ENCODE measurements at places on chromosomes 12 and 14.

GRCh38 chr12:101775816-101776215 lies 36.6 kb upstream of the SYCP3 start:
- DNase-seq = no peak

DNA sequence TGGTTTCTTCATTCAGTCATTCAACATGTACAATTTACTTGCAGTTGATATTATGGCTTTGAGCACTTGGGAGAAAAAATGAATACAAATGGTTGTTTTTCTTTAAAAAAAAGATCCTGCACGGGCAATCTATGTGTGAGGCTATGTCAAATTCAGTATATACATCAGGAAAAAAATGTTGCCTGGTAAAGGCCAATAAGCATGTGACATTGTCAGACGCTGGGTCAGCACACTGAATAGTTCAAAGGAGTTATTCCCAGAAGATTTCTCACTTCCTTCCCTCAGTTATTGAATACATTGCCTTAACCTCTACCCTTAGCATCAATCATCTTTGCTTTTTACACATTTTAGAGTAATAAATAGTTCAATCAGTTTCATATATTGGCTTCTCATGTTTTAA lies 319.2 kb downstream of the NUAK1 start:
- no peak for DNase-seq

DNA sequence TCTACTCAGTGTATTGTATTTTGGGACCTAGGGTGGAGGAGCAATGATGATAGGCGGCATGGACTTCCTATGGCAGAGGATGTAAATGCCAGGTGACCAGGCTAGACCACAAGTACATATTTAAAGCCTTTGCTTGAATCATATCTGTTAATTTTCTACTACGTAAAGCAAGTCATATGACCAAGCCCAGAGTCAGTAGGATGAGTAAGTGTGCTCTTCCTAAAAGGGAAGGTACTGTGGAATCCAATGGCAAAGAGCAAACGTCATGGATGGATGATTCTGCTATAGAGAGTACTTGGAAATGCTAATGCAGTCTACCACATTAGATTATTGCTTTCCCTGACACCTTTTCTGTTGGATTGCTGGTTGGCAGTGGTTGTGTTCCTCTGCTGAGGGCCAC lies 16.8 kb downstream of the GPATCH2L start:
- no peak for DNase-seq

- no peak for DNase-seq
Measured at GRCh38 chr12:114123108-114123507, 157.0 kb upstream of the RBM19 start.

DNA sequence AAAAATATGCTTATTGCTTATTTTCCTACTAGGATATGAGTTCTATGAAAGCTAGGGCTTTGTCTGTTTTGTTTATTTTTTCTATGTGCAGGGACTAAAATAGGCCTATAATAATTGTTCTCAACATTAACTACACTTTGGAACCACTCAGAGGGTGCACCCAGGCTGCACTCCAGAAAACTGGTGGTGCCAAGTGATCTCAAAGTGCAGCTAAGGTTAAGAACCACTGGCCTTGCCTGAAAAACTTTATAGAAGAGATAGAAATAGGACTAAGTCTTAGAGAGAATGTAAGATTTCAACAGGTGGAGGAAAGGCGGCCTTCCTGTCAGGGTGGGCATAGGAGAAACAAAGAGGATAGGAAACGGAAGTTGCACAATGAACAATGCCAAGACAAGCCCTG lies 37.7 kb upstream of the NR1H4 start:
- no peak for DNase-seq

DNA sequence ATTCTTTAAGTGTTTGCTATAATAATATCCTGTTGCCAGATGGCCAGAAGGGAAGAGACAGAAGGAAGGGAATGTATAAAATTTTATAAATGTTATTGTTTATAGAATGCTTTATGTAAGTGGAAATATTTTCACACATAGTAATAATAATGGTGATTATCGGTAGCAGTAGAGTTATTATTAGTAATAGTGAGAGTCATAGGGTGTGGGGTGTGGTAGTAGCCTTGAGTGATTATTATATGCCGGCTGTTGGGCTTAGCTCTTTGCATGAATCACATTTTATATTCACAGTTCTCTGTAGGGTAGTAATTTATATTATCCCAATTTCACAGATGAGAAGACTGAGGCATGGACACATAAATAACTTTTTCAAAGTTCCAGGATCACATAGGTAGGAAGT lies 391.4 kb downstream of the C12orf75 start:
- DNase-seq = no peak

GRCh38 chr14:47438650-47439140 lies 236.7 kb downstream of the MDGA2 start:
- no peak for DNase-seq

- no peak for DNase-seq
Measured at GRCh38 chr12:109999983-110000505, 814 bp downstream of the ANKRD13A start.

DNA sequence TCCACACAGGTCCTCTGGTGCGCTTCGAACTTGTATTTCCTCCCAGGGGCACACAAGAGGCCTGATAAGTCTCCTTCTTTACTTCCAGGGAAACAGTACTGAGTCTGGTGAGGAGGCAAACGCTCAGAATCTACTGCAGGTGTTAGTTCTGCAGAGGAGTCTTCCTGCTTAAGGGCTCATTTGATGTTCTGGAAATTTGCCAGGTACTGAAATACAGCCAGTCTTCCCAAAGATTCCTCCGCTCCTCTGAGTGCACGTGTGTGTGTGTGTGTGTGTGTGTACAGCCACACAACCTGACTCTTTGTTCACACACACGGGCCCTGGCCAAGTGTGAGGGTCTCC lies 92.0 kb downstream of the FBXL14 start:
- DNase-seq = no peak

- DNase-seq = no peak
Measured at GRCh38 chr12:45666816-45667215, 62.7 kb upstream of the ARID2 start.

GRCh38 chr12:106048676-106049075 lies 90.1 kb downstream of the NUAK1 start:
- no peak for DNase-seq

DNA sequence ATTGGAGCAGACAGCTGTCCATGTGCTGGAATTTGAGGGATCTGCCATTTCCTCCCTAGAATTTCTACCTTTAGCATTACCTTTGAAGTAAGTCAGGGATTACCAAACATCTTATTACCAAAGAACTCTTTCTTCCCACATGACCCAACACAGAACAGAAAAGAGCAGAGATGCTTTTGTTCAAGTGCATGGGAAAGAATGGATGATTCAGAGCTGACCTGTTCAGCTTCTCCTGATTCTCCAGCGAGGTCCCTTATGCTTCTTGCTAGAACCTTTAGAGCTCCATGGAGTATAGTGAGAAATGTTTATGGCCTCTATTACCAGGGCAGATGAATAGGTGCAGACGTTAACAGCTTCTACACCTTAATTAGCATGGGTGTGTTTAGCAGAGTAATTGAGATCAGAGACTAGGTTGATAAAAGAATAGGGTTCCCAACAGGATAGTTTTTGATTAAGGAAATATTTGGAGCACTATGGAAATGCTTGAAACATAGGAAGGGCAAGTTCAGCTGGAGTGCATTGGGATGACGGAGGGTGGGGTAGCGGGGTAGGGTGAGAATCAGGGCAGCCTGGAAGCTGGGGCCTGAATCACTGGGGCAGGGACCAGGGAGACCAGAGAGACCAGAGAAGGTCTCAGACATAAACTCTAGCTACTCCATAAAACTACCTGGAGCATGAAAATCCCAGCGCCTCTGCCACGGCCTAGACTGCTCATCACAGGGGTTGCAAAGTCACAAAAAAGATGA lies 223.7 kb downstream of the CACNA1C start:
- no peak for DNase-seq

- DNase-seq = no peak
Measured at GRCh38 chr14:56112781-56113180, 5.4 kb upstream of the PELI2 start.

GRCh38 chr14:81437244-81437643 lies 37.1 kb upstream of the STON2 start:
- no peak for DNase-seq

DNA sequence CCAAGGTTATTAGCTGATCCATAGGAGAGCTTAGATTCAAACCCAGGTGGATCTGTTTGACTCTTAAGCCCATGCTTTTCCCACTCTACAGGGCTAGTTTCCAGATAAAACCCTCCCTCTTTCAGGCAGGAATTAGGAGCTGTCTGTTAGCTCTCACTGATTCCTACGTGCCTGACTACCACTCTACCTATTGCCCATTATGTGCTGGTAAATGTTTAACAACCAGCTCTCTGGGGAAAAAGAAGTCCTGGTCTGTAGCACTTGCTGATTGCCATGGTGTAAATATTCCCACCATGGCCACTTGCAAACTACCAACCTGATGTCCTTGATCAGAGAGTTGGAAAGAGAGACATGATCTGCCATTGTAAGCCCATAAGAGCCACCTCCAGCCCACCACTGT lies 65.5 kb upstream of the BDKRB2 start:
- no peak for DNase-seq

DNA sequence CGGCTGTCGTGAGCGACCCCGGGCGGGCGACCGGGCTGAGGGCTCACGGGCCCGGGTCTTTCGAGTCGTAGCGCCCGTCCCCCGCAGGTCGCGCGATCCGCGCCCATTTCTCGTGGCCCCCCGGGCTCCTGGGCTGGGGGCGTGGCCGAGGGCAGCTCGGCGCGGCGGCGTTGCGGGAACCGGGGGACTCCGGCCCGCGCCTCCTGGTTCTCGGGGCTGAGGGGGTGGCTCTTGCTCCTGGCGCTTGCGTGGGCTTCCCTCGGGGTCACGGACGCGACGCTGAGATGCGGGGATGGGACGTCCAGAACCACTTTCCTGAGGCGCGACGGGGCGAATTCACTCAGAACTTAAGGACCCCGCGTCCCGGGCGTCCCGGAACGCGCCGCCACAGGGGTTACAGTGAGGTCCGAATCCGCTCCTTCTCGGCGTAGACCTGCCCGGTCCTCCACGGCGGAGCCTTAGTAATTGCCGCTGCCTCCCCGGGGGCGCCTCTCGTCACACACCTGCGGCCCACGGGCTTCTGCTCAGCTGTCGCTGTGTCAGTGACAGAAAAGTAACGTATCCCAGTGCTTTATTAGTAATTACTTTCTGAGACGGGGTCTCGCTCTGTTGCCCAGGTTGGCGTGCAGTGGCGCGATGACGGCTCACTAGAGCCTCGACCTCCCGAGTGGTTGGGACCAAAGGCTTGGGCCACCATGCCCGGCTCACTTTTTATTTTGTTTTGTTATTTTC lies 606 bp downstream of the EP400 start:
- no peak for DNase-seq

DNA sequence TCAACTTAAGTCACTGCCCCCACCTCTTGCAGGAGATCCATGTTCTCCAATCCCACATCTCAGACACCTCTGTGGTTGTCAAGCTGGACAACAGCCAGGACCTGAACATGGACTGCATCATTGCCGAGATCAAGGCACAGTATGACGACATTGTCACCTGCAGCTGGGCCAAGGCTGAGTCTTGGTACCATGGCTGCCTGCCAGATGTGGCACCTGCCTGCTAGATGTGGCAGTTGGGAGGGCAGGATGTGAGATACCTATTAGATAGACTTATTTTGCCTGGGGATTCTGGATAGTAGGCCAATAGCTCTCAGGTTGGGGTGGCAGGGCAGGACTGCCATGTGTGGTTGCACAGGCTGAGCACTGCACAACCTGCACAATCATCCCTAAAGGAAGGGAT lies 7.9 kb upstream of the KRT86 start:
- no peak for DNase-seq
